Right kidney (tissue), 9 donors: ENCODE measurements at places on chromosomes 3 and 15.
A peak's percentile ranks its signal among the peaks of the same experiment; 100 is the strongest.

GRCh38 chr15:48380198-48380597, 49.0 kb downstream of the DUT start:
- DNase-seq: no peak

DNA sequence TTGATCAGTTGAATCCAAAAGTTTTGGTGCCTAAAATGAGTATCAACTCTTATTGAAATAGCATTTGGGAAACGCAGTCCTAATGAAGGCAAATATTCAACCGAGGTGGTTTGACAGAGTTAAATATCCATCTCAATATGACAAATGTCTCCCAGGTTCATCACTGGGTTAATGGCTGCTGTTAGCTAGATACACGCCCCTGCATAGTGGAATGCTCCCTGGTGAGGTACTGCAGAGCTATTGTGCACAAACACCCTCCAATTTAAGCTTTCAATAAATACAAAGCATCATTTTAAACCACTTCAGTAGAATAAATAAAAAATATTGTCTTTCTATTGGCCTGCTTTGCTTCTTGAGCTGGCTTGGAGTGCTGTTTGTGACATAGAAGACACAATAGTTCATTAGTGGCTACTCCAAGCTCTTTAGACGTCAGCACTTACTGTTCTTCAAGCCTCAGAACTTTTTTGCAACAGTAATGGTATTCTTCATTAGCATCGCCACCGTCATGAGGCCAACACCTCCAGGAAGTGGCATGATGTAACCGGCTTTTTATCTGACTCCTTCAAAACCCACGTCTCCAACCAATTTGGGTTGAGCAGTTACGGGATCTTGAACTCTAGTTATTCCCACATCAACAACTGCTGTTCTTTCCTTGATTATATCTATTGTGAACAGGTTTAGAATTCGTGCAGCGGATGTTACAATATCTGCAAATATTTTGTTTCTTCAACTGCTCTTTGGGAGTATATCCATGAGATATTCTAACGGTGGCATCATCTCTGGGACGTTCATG, 1159.6 kb upstream of the EPHA6 start:
- DNase-seq: no peak

- no peak for DNase-seq
Measured at GRCh38 chr15:49501586-49501985, 78.5 kb downstream of the FGF7 start.

- DNase-seq: no peak
Measured at GRCh38 chr3:13538520-13539291, 10.2 kb upstream of the FBLN2 start.

GRCh38 chr3:16177962-16178627, 3.6 kb downstream of the GALNT15 start:
- DNase-seq: peak; percentile 63

- no peak for DNase-seq
Measured at GRCh38 chr15:35741881-35742280, 195.9 kb upstream of the DPH6 start.

GRCh38 chr15:40452296-40453090, 11.7 kb downstream of the BAHD1 start:
- peak; percentile 18 for DNase-seq

- DNase-seq: no peak
Measured at GRCh38 chr3:149239357-149239936, 17.8 kb upstream of the CP start.

GRCh38 chr3:37715358-37715757, 146.3 kb upstream of the CTDSPL start:
- no peak for DNase-seq

GRCh38 chr15:96307856-96308394, 22.6 kb upstream of the NR2F2 start:
- no peak for DNase-seq

DNA sequence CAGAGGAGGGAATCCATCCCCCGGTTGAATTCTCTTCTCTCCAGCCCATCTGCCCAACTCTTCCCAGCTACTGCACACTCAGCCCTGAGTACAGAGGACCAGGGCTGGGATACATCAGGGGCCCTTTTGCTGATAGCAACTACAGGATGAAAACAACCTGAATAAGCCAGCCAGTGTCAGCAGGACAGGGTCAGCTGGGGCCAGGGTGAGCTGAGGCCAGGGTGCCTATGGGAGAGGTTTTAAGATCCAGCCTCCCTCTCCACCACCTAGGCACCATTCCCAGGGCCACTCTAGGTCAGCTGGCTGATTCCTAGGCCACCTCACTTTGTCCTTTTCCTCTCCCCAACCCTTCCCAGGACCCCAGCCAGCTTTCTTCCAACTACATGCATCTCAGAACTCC, 83.8 kb downstream of the MRPL46 start:
- DNase-seq: no peak

DNA sequence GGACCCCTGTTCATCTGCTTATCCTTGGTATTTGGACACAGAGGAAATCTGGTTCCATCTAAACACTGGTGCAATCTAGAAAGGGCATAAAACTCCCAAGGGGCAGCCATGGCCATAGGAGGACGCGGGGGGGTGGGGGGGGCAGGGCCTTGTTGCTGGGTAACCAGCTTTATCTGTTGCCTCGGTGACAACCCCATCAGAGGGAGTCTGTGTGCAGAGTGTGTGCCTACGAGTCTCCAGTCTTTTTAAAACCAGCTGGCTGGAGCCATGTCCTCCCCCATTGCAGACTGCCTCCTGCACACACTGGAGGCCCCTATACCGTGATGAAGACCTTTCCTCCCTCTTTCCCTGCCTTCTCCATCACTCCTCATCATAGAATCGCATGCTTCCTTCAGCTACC, 26.4 kb upstream of the CORO2B start:
- no peak for DNase-seq

DNA sequence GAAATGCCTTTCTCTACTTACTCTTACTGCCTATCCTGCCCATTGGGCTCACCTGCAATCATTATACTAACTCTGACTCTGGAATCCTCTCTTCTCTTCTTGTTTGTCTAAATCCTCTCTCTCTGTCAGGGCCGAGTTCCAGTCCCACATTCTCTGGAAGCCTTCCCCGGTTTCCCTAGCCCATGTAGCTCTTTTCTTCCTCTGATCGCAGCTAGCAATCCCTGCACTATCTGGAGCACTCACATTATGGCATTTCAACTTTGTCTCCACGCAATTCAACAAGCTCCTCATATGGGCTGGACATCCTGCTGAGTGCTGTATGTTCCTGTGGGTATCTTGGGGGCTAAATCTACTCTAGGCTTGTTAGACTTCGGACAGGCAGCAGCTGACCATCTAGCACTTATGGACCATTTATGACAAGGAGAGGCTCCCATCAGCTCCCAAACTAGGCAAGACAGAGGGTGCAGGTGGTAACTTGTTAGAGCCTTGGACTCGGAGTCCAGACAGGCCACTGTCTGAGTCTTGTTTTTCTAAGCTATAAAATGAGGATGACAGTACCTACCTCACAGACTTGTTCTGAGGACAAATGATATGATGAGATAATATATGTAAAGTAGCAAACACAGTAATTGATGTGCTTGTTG, 58.3 kb downstream of the EPHB3 start:
- DNase-seq: no peak

- no peak for DNase-seq
Measured at GRCh38 chr3:193345431-193345830, 33.1 kb downstream of the ATP13A5 start.

DNA sequence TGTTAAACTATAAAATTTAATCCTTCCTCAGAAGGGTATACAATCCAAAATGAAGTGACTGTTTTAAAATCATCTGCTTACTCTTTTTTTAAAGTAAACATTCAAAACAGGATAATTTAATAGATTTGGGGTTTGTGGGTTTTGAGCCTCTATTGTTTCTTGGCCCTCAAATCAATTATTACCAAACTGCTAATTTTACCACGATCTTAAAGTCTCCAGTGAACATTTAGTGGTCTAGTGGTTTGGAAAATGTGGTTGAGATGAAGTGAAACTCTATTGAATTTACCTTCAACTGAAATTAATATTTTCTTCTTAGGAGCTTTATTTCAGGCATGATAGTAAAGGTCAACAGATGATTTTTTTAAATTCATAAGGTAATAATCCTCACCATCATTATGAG, 11.2 kb upstream of the ATP11B start:
- no peak for DNase-seq

DNA sequence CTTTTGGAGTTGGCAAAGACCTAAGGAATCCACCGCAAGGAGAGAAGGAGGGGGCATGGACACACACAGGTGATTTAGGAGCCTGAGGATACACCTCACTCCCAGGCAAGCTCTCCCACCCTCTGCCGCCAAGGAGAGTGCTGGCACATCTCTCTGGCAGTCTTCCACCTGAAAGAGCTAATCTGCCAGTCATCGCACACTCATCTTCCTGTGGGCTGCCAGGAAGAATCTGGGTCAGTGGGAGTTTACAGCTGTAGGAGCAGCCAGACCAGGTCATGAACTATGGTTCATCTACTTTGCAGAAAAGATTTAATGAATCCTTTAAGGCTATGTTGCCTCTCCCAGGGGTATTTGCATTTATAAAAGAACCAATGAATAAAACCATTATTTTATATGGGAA, 170.6 kb upstream of the TSC22D2 start:
- no peak for DNase-seq

DNA sequence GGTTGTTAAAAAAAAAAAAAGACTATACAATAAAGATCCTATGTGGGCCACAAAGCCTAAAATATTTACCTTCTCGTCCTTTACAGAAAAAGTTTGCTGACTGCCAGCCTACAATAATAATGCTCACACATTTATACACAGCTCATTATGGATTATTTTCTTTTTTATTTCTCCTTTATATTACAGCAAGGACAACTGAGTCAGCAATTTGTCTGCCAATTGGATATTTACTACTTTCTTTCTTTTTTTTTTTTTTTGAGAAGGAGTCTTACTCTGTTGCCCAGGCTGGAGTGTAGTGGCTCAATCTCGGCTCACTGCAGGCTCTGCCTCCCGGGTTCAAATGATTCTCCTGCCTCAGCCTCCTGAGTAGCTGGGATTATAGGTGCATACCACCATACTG, 142.2 kb downstream of the EBLN2 start:
- DNase-seq: no peak

DNA sequence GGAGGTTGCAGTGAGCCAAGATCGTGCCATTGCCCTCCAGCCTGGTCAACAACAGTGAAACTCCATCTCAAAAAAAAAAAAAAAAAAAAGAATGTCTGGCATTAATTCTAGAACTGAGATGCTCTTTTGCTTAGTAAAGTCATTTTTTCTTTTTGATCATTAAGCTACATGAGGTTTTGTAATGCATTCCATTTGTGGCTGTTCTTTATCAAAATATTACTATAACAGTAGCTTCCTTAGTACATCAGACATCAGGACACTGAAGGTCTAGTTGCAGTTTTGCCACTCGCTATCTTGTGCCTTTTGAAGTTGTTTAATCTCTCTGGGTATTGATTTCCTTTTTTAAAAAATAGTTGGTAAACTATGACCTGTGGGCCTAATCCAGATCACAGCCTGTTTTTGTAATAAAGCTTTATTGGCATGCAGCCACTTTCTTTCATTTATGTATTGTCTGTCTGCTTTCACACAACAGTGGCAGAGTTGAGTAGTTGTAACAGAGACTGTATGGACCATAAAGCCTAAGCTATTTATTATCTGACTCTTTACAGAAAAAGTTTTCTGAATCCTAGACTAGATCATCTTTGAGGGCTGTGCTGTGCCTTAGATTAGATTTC, 76.6 kb downstream of the SLC25A26 start:
- peak; percentile 11 for DNase-seq

GRCh38 chr3:107753494-107753893, 230.7 kb downstream of the BBX start:
- DNase-seq: no peak

DNA sequence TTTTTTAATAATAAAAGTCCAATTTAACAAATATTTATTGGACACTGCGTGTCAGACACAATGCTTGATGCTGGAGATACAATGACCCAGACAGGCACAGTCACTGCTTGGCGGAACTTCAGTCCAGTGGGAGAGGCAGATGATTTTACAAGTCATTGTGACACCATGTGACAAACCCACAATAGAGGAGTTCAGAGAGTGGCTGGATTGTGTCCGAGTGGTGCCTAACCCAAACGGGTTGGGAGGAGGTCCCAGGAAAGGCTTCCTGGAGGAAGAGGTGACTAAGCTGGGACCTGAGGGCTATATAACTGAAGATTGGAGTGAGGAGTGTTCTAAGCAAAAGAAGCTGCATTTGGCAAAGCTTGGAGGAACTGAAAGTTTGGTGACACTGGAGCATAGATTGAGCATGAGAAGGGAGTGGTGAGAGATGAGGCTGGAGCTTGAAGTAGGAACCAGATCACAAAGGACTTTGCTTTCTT, 41.4 kb downstream of the CRTC3 start:
- no peak for DNase-seq

- DNase-seq: no peak
Measured at GRCh38 chr3:149352556-149352955, 19.1 kb upstream of the TM4SF18 start.

DNA sequence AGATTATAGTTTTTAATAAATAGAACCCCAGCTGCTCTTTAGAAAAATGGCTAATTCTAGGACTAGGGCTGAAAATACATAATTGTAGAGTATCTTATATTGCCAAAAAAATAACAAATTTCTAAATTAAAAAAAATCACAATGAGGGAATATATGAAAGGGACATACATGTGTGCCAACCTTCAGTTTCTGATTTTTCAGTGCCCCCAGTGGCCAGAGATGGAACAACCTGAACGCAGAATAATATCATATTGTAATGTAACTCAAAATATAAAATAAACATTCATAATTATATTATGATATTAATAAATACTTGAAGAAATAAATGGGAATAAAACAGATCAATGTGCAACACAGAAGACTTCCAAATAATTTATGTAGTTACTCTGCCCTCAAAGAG, 460.5 kb downstream of the ZNF385D start:
- DNase-seq: no peak

DNA sequence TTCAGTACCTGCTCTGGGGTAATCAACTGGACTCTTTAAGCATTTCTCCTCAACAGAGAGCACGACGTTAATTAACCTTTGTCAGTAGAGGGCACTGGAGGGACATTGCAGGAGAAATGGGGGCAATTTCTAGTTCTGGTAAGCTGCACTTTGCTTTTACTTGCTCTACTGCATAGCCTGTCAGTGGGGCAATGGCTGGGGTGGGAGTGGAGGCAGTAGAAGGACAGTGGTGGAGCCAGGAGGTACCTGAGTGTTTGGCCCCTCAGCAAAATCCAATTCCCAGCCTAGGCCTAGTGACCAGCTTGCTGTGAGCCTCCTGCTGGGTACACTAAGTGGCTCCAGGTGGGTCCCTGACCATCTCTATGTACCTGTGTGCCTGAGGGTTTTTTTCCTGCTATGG, 18.3 kb upstream of the MED12L start:
- no peak for DNase-seq
